ENCODE measurements at places on chromosomes 11 and 22.

GRCh38 chr11:32775908-32776307 is 18.6 kb downstream of the CCDC73 start:
- DNase-seq, result no peak

GRCh38 chr11:119912229-119912628 is 183.2 kb upstream of the NECTIN1 start:
- DNase-seq, result no peak

DNA sequence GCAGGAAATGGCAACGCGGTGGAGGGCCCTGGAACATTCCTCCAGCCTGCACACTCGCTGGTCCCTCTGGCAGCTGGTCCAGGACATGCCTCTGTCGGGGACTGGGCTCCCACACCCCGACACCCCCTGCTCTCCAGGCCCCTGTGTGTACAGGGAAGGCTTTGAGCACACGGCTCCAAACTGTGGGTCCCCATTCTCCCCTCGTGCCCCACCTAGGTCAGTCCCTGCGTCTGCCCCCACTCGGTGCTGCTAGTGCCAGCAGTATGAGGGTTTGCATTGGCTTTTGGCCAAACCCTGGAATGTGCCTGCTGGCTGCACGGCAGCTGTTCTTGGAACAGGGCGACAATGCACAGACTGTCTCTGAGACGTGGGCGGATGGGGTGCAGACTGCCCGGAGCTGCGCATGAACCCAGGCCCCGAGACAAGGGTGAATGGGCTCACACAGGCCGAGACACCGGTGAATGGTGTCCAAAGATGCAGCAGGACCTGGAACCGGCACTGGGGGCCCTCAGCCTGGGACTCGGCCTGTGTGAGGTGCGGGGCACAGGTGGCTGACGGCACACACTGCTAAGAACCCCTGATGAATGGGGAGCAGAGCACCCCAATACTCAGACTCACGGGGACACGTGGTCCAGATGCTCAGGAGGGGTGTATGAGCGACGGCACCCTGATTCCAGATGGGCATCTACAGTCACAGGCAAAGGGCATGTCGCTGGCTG is 7.5 kb upstream of the SYT8 start:
- DNase-seq, result no peak

GRCh38 chr22:49303781-49304461 is 523.8 kb downstream of the BRD1 start:
- DNase-seq, result no peak

GRCh38 chr11:10021563-10021962 is 272.5 kb downstream of the SBF2 start:
- no peak for DNase-seq

DNA sequence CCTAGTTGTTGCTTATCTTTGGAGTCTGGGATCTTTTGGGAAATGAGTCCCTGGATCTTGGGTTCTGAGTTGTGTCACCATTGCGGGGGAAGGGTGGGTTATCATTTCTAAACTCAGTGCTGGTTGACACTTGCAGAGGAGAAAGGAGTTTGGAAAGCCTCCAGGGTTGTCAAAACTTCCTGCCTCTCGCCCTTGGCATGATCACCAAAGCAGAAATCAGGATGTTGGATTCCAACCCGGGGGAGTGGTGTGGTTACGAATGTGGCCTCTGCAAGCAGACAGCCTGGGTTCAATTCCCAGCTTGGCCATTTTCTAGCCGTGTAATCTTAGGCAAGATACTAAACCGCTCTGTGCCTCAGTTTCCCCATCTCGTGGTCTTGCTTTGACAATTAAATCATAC is 24.3 kb downstream of the CD6 start:
- no peak for DNase-seq

- DNase-seq, result no peak
These were observed 592.6 kb downstream of the ETS1 start for GRCh38 chr11:127994736-127995135.

- DNase-seq, result no peak
These were observed 104.7 kb downstream of the ETS1 start for GRCh38 chr11:128482512-128483191.

DNA sequence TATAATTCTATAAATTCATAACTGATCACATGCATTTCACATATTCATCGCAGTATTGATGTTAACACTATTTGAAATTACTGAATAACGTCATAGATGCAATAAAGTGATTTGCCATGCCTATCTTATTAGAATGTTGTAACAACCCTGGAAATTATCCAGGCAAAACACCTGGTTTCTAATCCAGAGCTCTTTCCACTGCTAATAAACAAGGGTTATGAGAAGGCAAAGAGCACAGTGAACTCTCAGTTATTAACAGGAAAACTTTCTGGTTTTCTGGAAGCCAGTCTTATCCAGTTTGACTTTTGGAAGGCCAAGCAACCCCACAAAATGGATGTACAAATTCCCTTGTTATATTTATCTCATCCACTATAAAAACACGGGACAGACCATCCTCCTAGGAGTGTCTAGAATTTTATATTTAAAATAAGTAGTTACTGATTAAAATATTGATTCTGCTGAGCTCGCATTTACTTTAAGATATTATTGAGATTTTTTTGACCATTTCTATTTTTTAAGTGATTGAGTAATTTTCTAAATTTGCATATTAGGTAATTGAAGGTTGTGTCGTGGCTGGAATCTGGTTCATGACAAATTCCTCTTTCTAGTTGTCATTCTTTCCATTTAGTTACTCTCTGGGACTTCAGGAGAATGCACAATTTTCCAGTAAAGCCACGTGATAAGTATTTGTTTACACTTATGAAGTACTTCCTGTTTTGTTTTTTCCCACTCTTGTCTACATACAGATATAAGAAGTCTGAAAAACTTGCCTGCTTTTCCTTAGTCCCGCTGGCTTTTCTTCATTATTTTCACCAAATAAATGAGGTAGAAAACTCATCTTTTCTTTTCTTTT is 47.9 kb downstream of the DCUN1D5 start:
- no peak for DNase-seq

DNA sequence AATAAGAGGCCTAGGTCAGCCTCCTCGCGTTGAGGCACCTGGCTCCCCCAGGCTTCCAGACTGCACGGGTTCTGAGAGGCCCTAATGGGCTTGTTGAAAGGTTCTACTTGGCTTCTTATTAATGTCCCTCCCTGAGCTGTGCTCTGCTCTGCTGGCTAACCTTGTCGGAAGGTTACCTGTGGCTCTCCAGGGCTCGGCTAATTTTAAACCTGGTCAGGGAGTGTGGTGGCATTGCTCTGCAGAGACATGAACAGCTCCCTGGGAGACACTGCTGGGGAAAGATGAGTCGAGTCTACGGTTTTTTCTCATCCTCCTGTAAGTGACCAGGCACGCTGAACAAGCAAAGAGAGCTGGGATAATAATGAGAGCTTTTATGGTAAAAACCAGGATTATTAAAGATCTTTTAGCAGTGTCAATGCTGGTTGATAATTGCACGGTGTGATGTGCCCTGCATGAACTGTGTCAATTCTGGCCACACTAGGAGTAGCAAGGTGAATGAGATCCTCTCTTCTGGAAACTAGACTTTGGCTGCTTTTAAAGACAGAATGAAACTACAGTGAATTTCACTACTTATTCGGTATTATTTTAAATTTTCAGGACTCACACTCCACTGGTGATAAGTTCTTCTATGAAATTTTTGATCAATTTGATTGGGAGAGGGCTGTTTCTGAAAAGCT is 70.7 kb downstream of the TEAD1 start:
- no peak for DNase-seq

- no peak for DNase-seq
These were observed 40.0 kb upstream of the PTH start for GRCh38 chr11:13535819-13536218.

DNA sequence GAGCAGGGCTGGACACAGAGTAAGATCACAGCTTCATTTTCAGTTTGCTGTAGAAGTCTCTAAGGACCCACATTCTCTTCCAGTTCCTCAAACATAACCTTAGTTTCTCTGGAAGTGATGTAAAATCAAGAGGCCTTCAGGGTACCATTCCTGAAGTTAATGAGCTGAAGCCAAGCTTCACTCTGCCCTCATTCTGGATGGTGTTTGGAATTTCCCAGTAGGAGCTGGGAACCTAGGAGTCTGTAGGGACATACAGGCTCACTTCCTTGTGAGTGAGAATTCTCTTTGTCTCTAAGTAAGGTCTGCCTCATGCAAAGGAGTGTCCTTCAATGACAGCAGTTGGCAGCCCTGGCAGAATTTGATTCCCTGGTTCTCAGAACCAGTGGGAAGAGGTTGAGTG is 142.4 kb upstream of the NARS2 start:
- no peak for DNase-seq

DNA sequence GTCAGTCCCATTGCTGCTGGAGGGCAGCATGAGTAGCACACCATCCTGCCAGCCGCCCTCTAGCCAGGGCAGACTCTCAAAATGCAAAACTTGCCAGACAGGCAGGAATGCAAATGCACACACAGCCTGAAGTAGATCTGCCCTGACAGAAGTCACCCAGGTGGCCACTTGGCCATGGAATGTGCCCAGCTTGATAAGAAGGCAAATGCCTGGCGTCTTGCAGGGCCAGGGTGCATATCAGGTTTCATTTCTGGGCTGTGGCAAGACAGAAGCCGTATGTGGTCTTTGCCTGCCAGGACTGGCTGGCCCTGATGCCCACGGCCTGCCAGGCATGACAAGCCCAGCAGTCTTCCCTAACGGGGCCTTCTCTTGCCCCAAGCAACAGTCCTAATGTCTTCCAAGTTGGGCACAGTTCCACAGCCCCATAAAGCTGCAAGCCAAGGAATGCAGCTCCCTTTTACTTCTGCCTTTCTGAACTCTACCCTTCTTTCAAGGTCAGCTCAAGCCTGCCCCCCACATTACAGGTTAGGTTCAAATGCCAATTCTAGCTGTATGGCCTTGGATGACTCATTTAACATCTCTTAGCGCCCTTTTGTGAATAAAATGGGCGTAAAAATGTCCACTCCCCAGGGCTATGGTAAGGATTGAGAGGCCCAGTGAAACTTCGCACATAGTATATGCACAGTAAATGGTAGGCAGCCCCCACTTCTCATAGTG is 29.7 kb downstream of the POU2AF3 start:
- no peak for DNase-seq

DNA sequence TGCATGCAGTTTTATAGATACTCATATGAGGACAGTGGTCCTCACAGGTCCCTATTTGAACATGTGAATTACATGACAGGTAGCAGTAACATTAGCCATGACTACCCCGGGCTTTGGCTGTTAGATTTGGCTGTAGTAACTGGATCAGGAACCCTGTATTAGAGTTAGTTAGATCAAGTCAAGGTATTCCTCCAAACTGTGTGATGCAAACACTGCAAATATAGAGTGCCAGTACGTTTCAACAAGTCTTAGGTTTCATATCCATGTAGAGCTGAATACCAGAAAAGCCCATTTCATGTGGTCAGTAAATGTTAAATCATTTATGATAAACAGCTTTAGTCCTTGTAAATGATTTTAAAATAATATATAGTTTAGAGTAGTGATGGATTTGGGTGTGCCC is 29.5 kb upstream of the PITPNB start:
- no peak for DNase-seq

- no peak for DNase-seq
These were observed 11.2 kb upstream of the ACR start for GRCh38 chr22:50726643-50727340.

DNA sequence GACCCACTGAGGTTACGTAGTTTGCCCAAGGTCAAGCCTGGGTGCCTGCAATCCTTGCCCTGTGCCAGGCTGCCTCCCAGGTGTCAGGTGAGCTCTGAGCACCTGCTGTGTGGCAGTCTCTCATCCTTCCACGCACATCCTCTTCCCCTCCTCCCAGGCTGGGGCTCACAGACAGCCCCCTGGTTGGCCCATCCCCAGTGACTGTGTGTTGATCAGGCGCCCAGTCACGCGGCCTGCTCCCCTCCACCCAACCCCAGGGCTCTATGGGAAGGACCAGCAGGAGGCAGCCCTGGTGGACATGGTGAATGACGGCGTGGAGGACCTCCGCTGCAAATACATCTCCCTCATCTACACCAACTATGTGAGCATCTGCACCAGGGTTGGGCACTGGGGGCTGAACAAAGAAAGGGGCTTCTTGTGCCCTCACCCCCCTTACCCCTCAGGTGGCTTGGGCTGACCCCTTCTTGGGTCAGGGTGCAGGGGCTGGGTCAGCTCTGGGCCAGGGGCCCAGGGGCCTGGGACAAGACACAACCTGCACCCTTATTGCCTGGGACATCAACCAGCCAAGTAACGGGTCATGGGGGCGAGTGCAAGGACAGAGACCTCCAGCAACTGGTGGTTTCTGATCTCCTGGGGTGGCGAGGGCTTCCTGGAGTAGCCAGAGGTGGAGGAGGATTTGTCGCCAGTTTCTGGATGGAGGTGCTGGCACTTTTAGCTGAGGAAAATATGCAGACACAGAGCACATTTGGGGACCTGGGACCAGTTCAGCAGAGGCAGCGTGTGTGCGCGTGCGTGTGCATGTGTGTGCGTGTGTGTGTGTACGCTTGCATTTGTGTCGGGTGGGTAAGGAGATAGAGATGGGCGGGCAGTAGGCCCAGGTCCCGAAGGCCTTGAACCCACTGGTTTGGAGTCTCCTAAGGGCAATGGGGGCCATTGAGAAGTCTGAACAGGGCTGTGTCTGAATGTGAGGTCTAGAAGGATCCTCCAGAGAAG is 1.6 kb downstream of the GSTP1 start:
- no peak for DNase-seq

- no peak for DNase-seq
These were observed 4.7 kb downstream of the FCHSD2 start for GRCh38 chr11:73137262-73137943.

DNA sequence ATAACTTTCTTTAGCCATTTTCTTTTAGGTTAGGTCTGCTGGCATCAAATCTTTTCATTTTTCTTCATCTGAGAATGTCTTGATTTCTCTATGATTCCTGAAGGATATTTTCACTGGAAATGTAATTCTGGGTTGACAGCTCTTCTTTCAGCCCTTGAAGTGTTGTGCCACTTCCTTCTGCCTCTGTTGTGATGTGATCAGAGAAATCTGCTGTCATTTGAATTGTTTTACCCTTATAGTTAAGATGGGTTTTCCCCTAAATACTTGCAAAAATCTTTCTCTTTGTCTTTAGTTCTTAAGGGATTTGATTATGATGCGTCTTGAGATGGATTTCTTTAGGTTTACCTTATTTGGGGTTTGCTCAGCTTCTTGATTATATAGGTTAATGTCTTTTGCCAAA is 23.0 kb downstream of the USP47 start:
- DNase-seq, result no peak

- no peak for DNase-seq
These were observed 77.1 kb downstream of the UBASH3B start for GRCh38 chr11:122732342-122733315.

DNA sequence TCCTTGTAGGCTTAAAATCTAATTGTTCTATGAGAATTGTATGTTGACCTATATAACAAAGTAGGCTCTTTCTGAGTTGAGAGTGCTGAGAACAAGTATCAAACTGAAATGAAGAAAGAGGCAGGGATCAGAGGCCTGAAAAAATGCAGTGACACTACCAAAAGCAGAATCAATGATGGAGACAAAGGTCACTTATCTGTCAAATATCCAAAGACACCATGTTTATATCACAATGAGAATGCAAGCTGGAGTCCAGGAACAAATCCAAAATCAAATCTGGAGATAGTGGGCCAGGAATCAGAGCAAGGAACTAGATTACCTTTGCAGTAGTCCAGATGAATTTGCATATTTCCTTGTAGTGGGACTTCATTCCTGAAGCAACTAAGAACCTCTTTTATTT is 377.7 kb downstream of the DLG2 start:
- no peak for DNase-seq

GRCh38 chr11:8092587-8093424 is 11.8 kb downstream of the TUB start:
- no peak for DNase-seq

Data from omental fat pad (tissue), 4 donors.